ENCODE measurements at places on chromosomes 6 and 20. TPM values are rescaled to one million over a fixed set of nuclear protein-coding genes. Genes with fewer than 3 reads are reported as not detected.

DNA sequence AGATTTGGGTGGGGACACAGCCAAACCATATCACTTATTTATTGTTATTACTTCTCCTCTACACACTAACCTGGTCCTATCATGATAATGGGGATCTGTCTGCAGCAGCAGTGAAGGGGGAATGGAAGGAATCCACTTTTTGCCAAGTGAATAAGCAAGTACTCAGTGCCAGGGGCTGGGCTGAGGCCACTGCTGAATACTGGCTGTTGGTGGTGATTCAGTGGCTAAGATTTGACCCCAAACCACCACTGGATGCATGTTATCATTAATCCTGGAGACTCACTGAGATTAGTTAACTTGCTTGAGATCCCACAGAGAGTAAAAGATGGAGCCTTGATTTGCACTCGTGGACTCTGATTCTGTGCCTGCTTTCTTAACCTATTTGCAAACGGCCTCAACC lies 127.7 kb downstream of the TSHZ2 start:
- DNase-seq, result no peak

- no peak for DNase-seq
Observed at GRCh38 chr6:167540796-167541195, 215.9 kb downstream of the TTLL2 start.

DNA sequence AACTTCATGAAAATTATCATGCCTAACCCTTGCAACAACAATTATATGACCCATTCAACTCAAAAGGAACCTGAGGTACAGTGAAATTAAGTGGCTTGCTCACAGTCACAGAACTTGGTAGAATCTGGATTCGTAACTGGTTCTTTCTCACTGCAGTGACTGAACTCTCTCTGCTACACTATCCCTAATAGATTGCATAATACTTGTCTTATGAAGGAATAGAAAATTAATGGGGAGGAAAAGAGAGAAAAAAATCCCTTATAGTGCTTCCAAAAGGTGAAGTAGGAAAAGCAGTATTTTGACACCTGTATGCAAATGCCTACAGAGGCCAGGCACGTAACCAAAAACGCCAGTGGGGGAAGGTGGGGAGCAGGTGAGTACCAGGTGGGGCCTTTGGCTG lies 186.6 kb downstream of the LY86 start:
- no peak for DNase-seq

DNA sequence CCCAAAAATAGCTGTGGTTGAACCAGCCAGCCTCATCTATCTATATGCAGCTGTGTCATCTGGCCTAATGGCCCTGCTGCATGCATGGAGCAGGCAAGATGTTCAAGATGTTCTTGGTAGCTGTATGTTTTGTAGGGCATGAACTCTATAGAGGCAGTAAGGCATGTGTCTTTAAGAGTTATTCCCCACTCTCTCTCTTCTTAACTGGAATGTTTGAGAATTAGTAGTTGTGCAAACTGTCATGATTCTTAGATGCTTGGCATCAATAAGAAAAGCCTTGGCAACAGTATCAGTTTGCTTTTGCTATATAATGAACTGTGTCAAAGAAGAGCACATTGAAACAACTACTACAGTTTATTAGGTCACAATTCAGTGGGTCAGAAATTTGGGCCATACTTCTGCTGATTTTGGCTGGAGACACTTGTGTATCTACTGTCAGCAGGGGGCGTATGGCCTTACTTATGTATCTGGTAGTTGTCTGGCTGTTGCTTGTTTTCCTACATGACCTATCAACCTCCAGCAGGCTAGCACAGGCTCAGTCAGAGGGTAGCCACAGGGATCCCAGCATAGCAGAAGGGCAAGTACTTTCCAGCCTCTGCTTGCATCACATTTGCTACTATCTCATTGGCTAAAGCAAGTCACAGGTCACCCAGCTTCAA lies 56.1 kb upstream of the LAMP5 start:
- no peak for DNase-seq

GRCh38 chr20:41169162-41169690 lies 31.9 kb downstream of the PLCG1 start:
- DNase-seq, result no peak

WFDC10B gene
- total RNA-seq, result not detected

RAET1L gene
- total RNA-seq, result not detected

NHSL1 gene
- total RNA-seq, result 10.9 TPM

TREM2 gene
- total RNA-seq, result not detected

ENPP3 gene
- total RNA-seq, result 6.1 TPM

Data from liver (tissue), 10 donors.